ENCODE measurements at places on chromosomes 11 and 22.
A peak's percentile ranks its signal among the peaks of the same experiment; 100 is the strongest.

DNA sequence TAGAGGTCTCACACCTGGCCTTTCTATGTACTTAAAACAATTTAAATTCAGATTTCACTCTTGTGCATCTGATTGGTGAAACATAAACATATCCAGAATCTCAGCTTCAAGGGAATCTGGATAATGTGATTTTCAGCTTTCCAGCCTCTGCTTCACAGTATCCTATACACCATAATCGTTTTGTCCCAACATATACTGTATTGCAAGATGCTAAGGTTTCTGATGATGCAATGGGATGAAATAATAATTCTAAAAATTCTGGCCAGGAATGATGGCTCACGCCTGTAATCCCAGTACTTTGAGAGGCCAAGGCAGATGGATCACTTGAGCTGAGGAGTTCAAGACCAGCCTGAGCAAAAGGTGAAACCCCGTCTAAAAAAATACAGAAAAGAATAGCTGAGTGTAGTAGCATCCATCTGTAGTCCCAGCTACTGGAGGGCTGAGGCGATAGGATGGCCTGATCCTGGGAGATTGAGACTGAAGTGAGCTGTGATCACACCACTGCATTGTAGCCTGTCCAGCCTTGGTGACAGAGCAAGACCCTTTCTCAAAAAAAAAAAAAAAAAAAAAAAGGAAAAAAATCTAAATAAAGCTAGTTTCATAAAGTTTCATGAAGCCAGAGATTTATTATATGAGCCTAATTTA lies 41.0 kb upstream of the CTSC start:
- no peak for DNase-seq

- DNase-seq: no peak
These were observed 4.8 kb upstream of the VPS11 start for GRCh38 chr11:119062779-119063178.

GRCh38 chr11:25593221-25593620 lies 738.7 kb upstream of the ANO3 start:
- no peak for DNase-seq

DNA sequence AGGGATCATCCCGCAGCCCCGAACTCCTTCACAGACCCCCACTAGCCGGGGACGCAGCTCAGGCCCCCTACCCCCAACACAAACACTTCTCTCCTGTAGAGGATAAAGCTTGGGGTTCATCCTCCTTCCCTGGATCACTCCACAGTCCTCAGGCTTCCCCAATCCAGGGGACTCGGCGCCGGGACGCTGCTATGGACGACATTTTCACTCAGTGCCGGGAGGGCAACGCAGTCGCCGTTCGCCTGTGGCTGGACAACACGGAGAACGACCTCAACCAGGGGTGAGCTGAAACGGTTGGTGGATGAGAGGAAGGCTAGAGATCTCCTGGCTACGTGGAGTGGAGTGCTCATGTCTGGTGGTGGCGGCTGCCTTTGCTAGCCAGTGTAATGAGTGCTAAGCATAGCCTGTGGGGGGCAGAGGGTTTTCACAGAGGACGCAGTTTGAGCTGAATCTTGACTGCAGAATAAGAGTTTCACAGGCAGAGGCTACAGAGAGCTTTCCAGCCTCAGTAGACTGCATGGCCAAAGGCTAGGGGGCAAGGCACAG lies 580 bp downstream of the ILK start:
- no peak for DNase-seq

DNA sequence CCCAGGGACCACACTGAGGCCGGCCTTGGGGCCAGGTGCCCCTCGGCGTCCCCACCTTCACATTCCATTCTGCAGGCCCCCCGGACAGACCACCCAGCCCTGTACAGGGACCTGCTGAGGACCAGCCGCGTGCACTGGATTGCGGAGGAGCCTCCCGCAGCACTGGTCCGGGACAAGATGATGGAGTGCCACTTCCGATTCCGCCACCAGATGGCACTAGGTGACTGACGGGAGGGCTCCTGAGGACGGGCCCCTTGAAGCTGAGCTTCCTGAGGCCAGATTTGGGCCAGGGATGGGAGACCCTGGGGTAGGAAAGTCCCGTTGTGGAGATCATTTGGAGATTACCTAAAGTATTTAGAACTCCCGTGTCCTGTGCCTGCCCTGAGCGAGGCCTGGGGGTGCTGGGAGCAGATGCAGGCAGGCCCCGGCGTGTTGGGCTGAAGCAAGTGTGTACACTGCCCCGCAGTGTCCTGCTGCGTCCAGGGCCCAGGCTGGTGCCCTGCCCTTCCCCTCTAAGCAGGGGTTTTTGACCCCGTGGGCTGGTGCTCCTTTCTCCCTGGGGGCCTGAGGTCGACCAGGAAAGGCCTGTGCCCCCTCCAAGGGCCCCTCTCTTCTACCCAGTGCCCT lies 20.0 kb downstream of the TRMU start:
- peak; percentile 35 for DNase-seq

DNA sequence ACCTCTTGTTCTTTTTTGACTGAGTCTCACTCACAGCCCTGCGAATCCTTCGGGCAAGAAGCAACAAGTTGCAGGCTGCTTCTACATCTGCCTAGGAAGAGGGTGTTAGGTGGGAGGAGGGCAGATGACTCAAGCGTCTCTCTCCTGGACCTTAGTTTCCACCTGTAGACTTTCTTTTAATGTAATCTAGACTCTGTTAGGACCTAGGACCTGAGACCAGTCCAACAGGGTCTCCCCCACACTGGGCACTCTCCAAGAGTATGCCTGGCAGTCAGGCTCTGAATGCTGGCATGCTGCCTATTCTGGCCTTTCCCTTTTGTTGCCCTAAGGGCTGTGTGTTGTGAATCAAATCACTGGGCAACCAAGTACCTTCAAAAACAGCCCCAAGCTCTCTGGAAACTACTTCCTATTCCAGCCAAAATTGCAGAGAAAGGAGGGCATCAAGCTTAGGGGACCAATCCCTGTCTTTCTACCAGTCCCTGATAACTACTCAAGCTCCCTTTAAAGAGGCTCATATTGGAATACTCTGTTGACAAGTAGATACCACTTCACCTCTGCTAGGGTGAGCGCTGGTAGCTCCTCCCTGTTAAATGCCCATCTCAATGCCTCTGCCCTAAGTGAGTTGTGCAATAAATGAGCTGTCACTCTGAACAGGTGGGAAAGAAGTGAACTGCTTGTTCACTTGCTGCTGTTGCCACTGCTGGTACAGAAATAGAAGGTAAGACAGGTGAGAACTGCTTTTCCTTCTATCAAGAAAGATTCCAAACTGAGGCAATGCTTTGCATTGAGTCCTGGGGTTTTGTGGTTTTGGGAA lies at the start of gene BBOX1:
BBOX1 (plus strand) TSS at position 514 of the 814 bp plus-strand sequence. CDS start 14,616 bp downstream, outside the sequence.
- no peak for DNase-seq

- no peak for DNase-seq
These were observed 13.4 kb upstream of the KCNJ11 start for GRCh38 chr11:17401841-17402240.

GRCh38 chr22:37060801-37061610 lies 9.5 kb downstream of the KCTD17 start:
- no peak for DNase-seq

Measured in stimulated activated CD8-positive, alpha-beta memory T cell treated with anti-CD3 and anti-CD28 coated beads, Interleukin-2, amount 100 ng/mL, for 1 hour (primary cell).